ENCODE measurements at places on chromosomes 5 and 9. TPM values are rescaled to one million over a fixed set of nuclear protein-coding genes. Genes with fewer than 3 reads are reported as not detected.

JAKMIP2 gene
- total RNA-seq, result not detected

SIT1 gene
- total RNA-seq, result not detected

SCGB3A1 gene
- not detected for total RNA-seq

ZNF454 gene
- not detected for total RNA-seq

CNTFR gene
- total RNA-seq, result 0.06 TPM

PLEKHG4B gene
- total RNA-seq, result 1.8 TPM

NIM1K gene
- 0.21 TPM for total RNA-seq

BTNL9 gene
- total RNA-seq, result 1.1 TPM

NR2F1-AS1 gene
- 2.7 TPM for total RNA-seq

C5orf58 gene
- not detected for total RNA-seq

CBY3 gene
- total RNA-seq, result not detected

PARP8 gene
- 0.07 TPM for total RNA-seq

RANBP17 gene
- total RNA-seq, result 3.2 TPM

ANKRD34B gene
- total RNA-seq, result 0.03 TPM

OBP2B gene
- not detected for total RNA-seq

GABRG2 gene
- total RNA-seq, result not detected

GRIA1 gene
- not detected for total RNA-seq

ARID3C gene
- total RNA-seq, result 0.17 TPM

ELOVL7 gene
- 12.6 TPM for total RNA-seq

REEP2 gene
- 5.8 TPM for total RNA-seq
